ENCODE measurements at places on chromosomes 4 and X. TPM values are rescaled to one million over a fixed set of nuclear protein-coding genes. Genes with fewer than 3 reads are reported as not detected.

DNA sequence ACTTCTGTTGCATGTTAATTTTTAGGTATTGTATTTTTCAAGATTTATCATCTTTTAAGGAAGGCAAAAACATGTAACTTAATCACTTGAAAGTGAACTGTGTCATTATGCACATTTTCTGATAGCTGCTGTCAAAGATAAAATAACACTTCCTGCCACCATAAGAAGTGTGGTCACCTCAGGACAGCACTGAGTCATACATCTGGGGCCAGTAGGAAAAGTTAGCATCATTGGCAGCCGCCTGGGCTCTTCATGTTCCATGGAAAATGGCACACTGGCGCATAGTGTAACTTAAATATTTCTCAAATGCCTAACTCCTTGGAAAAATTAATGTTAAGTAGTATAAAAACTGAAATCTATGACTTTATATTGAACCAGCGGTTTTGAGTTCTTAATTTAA lies 24.2 kb downstream of the CNKSR2 start:
- no peak for DNase-seq

Gene RAP2C
- total RNA-seq: 10.1 TPM

DNA sequence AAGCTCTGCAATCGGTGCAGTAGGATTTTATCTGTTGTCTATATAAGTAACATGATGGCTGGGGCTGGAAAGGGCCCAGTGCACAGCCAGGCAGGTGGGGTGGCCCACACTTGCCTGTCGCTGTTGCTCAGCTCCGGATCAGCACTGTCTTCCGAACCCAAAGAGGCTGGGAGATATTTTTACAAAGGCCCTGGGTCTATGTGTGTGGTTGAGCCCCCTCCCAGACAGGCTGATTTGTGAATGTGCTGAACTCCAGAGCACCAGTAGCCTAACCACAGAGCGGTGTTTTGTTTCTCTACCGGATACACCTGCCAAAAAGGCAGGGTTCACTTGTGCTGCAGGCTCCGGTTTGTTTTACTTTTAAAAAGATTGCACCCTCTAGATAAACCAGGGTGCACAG lies 33.5 kb upstream of the CHRNA9 start:
- no peak for DNase-seq

Gene SHISA3
- not detected for total RNA-seq

Gene BTC
- 0.16 TPM for total RNA-seq

DNA sequence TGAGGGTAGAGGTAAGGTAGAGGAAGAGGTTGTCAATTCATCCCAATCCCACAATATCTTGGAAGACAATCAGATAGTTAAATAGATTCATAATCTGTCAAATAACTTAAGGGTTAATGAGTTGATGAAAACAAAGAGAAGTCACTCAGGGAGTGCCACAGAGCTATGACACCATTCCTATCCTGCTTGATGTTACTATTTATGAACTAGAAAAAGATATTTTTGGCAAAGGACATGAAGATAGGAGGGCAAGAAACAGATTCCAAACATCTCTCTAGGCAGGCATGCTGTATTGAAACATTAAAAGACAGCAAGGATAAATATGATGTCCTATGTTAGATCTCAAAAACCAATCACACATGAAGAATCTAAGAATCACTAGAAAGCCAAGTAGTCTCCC lies 3.5 kb upstream of the SRPX start:
- no peak for DNase-seq

Gene FAM184B
- not detected for total RNA-seq

Gene LIMCH1
- 17.2 TPM for total RNA-seq

DNA sequence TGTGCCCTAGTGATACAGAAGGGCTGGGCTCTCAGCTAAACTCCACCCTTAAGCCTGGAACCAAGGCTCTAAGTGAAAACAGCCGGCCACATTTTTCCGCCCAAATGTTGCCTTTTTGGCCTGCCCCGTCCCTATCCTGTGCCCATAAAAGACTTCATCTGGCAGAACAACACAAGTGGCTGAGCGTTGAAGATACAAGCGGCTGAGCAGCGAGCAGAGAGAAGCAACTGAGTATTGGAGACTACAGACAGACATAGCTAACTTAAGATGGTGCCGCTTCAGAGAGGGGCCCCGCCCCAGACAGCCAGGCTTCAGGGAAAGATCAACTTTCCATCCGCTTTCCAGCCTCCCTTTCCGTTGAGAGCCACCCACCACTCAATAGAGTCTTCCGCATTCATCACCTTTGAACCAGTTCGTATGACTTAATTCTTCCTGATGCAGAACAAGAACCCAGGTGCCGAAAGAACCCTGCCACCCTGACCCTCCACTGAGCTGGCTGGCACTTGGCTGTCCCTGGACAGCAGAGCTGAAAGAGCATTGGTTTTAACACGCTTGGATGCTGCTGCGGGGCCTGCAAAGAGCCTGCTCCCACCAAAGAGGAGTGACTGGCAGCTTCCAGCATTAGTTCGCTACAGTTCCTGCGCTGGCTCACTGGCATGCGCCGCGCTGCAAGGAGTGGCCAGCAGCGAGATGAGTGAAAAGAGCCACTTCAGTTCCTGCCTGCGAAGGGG lies 853.2 kb upstream of the INTU start:
- DNase-seq: no peak

Gene MXRA5
- total RNA-seq: 0.03 TPM

DNA sequence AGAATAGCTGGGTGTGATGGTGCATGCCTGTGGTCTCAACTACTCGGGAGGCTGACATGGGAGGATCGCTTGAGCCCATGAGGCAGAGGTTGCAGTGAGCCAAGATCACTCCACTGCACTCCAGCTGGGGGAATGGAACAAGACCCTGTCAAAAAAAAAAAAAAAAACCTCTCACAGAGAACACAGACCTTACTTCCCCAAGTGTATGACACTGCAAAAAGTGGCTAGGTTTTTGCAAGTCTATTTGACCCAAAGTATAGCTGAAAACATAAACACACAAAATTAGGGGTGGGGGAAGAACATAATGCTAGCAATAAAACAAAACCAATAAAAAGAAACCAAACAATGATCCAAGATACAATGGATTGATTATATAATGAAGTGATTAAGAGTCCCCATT lies 6.7 kb downstream of the LAMP2 start:
- DNase-seq: no peak

Gene TNIP3
- not detected for total RNA-seq

GRCh38 chrX:2715066-2715600 lies 24.0 kb downstream of the CD99 start:
- no peak for DNase-seq

- no peak for DNase-seq
Observed at GRCh38 chr4:25939330-25939729, 25.3 kb downstream of the SMIM20 start.

DNA sequence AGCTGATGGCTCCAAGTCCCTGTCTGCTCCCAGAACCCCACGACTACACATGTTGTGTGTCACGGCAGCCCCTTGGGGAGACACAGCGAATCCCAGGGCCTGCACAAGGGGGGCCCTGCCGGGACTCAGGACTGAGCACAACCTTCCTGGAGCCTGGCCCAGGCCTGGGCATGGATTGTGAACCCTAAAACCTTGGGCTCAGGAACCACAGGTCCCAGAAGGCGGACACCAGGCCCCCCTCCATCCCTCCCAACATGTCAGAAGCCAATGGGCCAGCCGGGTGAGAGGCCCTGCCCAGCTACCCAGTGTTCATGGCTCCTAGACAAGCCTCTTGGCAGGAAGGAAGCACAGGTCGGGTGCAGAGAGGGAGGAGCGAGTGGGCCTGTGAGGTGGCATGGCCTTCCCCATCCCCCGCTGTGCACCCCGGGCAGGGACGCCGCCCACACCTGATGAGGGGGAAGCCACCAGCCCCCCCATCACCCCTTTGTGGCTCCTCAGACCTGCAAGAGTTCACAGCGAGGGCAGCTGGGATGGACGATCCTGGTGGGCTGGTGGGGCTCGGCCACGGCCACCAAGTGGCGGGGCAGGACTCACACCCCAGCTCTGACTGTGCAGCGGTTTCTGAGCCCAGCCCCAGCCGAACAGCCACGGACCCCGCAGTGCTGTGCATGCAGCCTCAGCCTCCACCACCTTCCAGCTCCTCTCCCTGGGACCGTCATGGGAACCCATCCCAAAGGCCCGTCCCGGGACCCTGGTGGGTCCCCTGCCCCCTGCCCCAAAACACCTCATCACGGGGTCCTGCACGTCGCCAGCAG lies 3.7 kb downstream of the PDE6B start:
- DNase-seq: no peak

GRCh38 chr4:139493176-139493575 lies 39.3 kb downstream of the RAB33B start:
- DNase-seq: no peak

Gene JAKMIP1
- total RNA-seq: not detected

GRCh38 chr4:156594624-156595023 lies 377.0 kb downstream of the PDGFC start:
- DNase-seq: peak; percentile 6

Gene EDA2R
- 19.5 TPM for total RNA-seq

- no peak for DNase-seq
Observed at GRCh38 chr4:150286656-150287055, 208.4 kb downstream of the DCLK2 start.

DNA sequence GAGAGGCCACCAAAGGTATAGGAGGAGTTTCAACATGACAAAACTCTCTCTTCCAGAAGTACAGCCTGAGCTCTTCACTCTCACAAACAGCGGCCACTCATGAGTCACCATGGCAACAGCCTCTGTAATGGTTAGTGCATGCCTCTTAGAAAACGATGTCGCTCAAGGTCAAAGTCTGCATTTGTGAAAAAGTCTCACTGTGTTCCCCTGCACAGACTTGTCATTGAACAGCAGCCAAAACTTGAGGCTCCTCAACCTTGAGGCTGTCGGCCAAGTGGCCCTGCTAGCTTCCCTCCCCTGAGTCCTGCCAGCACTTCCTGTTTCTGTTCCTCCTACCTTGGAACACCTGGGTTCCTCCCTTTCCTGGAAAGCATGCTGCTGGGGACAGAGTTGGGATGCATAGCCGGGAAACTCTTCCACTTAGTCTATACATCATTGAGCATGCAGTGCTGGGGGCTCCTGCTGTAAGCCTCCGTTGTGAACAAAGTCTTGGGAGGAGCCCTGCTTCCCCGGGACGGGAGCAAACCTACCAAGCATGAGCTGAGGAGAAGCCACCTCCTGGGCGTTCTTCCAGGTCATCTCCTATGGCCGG lies 66.6 kb downstream of the ING2 start:
- DNase-seq: no peak

DNA sequence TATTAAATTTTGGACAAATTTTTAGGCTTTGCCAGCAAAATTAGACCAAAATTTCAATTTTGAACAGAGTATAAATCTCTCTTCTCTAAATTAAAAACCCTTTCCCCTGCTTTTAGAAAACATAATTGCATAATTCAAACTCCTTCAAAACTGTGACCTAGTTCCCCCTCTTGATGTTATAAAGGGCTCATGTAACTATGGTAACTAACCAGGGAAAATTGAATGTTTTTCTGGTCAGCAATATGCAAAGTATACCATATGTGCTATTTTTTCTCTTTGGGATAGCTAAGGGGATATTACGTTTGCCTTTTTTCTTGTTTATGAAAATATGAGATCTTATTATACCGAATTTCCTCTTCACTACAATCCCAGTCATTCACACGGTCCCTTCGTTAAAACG lies 5.1 kb upstream of the ING2 start:
- no peak for DNase-seq

- DNase-seq: no peak
Observed at GRCh38 chr4:110640576-110640975, 17.7 kb upstream of the PITX2 start.
